ENCODE measurements at places on chromosomes 12 and 14.

GRCh38 chr14:57823015-57823660 is 42.8 kb downstream of the SLC35F4 start:
- no peak for DNase-seq

DNA sequence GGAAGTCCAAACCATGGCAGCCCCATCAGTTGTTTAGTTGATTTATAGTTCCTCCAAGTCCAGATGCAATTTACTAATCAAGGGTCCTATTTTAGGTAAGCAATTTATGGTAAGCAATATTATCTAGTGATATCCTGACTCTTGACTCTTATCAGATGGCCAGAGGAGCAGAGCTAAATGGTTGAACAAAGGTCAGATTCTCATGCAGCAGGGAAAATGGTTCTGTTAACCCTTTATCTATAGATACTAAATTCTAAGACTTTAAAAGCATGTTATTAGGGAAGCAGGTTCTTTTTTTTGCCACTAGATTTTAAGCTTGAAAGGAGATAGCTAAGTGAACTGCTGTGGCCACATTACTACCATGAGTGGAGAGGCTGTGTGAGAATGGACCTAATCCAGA is 427.1 kb upstream of the FBXO33 start:
- DNase-seq: no peak

- DNase-seq: no peak
Observed at GRCh38 chr14:66401449-66402095, 84.6 kb upstream of the CCDC196 start.

- DNase-seq: no peak
Observed at GRCh38 chr12:31773867-31774266, 45.0 kb upstream of the AMN1 start.

- DNase-seq: no peak
Observed at GRCh38 chr12:14367040-14367661, 1.7 kb downstream of the ATF7IP start.

GRCh38 chr12:90337018-90337417 is 618.0 kb downstream of the CCER1 start:
- no peak for DNase-seq

DNA sequence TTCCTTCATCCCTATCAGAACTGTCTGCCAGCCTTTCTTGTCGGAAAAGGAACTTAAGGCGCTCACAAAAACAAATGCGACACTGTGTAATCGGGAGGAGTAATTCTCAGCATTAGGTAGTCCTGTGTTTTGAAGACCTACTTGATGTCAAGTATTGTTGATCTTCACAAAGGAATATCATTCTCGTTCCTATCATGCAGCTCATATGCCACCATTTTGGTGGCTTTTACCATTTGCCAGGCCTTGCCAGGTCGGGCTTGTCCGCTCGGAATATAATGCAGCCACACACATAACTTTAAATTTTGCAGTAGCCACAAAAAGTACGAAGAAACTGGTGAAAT is 903 bp upstream of the PPP4R3A start:
- no peak for DNase-seq

GRCh38 chr12:89782807-89783206 is 74.2 kb upstream of the ATP2B1 start:
- no peak for DNase-seq

DNA sequence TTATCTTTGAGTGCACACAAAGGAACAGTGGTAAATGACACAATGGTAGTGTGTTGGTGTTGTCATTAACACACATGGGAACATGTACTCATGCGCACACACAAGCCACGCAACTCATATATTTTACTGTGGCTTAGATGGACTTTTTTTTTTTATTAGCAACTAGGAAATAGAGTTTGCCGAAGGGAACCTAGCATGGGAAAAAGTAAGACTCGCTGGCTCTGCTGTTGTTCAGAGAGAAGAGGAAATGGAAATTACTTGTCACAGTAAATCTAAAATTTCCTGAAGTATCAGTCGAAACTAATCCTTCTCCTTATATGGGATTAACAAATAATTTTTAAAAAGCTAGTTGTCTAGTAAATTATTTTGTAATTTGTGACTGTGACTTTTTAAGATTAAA is 33.7 kb upstream of the IL22 start:
- DNase-seq: no peak

GRCh38 chr14:101232340-101233020 is 328.8 kb upstream of the DIO3 start:
- no peak for DNase-seq

- no peak for DNase-seq
Observed at GRCh38 chr14:81464253-81465002, 64.3 kb upstream of the STON2 start.

- DNase-seq: no peak
Observed at GRCh38 chr12:22609501-22609900, 15.5 kb upstream of the ETNK1 start.

DNA sequence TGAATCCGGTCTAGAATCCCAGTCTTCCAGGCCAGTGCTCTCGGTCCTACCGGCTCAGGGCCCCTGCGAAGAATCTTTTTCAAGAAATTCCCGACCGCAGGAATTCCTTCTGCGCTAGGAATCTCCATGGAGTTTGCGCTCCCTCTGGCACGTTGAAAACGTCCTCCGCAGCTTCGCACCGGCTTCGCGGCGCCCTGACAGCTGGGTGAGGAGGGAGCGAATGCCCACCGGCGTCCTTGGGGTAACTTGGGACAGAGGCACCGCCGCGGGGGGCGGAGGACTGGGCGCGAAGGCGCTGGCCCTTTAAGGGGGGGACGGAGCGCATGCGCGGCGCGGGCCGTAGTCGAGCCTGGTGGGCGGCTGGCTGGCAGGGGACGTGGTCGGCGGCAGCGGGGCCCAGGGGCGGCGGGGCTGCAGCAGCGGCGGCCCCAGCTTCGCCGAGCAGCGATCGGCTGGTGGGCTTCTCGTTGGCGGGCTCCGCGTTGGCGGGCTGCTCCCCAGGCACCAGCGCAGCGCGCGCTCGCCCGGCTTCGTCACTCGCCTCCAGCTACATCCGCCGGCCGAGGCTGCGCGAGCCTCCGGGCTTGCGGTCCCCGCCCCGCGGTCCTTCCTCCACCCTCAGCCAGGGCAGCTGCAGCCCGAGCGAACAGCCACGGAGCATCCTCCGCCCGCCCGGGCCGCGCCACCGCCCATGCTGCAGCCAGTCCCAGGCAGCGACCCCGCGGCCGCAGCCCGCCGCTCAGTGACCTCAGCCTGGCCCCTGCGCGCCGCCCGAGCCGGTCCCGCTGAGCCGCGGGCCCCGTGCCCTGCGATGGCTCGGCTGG is at the start of gene VASH1:
Gene VASH1, plus strand, starts transcription at position 333 of the 824 bp plus-strand sequence. CDS start 1,354 bp downstream, outside the sequence.
- peak; percentile 55 for DNase-seq

DNA sequence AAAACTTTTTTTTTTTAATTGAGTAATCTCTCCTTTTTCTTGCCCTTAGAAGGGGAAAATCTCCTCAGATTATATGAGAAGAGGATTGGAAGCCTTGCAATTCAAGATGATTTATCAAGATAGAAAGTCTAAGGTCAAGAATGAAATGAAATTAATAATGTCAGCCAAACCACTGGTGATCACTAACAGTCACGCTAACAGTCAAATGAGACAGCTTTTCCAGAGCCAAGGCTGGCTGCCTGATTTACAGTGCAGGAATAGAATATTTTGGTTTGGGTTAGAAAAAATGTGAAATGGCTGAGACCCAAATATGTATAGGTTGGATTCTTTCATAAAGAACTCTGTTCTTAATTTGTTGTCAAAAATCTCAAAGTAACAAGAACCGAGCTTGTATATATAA is 204.3 kb downstream of the PPM1H start:
- DNase-seq: no peak

GRCh38 chr14:96515731-96516130 is 13.5 kb downstream of the PAPOLA start:
- no peak for DNase-seq

DNA sequence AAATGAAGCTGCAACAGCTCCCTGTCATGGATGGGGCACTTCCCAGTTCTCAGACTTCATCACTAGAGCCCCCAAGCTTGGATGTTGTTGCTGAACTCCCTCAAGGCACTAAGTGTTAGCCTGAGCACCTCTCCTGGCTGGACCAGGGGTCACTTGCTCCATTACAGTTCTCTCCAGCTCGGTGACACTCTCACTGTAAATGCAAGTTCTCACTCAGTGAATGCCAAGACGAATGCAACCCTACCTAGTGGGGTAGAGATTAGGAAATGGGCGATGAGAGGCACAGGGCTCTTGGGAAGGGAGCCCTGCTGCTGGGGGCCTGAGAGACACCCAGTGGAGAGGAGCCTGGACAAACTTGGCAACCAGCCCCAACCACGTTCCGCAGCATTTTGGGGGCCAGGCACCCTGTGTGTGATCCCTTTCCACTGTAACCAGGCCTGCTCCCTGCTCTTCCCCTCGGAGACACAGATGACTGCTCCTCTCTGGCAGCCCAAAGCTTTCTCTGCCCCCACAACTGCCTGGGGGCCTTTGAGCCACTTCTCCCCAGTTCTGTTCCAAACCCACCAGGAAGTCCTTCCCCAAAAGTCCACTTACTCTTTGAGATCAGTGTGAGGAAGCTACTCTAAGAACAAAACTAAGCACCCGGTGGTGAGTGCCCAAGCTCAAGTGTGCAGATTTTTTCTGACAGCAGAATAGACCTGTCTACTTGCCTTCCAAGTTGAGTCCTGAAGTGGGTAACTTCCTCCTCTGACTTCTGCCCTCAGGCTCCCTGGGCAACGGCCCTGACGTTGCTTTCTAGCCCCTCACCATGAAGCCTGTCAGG is 8.0 kb upstream of the SELPLG start:
- DNase-seq: no peak

DNA sequence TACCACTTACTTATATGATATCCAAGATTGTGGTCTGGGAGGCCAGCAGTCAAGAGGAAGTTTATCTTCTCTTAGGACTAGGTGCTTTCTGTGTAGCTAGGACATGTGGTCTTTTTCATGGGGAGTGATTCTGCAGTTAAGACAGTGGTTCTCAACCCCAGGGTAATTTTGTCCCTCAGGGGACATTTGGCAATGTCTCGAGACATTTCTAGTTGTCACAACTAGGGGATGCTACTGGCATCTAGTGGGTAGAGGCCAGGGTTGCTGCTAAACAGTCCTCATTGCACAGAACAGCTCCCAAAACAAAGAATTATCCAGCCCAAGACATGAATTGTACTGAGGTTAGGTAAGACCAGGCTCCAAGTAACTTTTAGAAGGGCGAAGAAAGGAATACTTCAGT is 20.0 kb downstream of the AMDHD1 start:
- no peak for DNase-seq

DNA sequence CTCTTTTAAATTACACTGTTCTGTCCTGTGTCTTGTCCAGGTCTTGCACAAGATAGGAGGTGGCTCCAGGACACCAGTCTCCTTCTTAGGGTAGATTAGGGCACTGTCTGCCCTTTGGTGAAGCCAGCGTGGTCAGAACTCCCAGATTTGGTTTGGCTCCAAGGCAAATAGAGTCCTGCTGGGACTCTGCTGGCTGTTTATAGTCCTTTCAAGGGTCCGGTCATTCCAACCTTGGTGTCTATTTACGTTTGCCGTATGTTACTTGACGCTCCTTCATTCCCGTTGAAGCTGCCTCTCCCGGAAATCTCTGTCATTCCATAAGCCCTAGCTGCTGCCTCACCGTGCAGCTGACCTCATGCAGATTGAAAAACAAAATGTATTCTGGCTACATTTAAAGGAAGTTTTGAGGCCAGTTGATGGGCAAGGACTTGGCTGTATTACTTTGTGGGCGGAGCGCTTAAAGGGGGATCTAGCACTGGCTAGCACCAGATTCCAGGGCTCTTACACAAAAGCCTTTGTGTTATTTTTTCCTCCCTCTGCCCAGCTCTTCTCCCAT is 180.6 kb downstream of the AKAP6 start:
- DNase-seq: no peak

GRCh38 chr14:24052656-24053547 is 1.1 kb downstream of the CARMIL3 start:
- peak; percentile 60 for DNase-seq

DNA sequence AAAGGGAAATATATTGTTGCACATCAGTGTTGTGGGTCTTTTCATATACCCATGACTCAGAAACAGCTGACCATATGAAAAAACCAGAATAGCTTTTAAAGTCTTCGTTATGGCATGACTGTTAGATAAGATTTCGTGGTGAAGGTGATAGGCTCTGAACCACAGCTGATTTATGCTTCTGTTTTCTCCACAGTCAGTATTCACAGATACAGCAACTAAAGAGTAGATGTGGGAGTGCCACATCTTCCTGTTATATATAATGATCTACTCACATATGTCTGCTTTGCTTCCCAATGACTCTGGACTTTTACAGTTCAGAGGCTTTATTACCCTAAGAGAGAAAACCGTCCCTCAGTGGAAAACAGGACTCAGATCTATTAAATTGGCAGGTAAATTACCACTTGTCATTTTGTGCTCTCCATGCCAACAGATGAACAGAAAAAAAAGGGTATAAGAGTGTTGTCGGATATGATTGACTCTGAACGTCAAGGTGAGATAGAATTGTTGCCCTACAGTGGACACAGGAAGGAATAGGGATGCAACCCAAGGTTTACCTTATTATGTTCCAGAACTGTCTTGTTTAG is 1037.1 kb downstream of the GALC start:
- DNase-seq: no peak

DNA sequence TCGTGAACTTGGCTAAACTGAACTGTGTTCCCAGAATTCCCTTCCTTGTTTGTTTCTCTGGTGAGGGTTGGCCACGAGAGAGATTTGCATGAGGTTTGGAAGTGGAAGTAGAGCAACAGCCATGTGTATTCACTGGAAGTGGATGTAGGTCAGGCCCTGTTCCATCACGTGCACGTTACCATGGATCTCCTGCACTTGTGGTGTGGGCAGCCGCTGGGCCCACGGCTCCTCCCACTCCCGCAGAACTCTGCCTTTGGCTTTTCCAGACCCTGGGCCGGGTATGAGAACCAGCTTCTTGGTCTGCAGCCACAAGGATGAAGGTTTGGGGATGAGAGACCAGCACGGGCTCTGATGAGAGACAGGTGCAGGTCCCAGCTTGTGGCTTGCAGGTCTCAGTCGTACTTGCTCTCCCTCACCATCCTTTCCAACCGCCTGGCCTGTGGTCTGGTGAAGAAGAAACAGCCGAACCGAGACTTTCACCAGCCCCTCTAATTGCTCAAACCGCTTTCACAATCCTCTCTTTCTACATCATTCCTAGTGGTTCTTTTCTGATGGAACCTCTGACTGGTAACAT is 94.9 kb downstream of the DUSP16 start:
- DNase-seq: no peak

DNA sequence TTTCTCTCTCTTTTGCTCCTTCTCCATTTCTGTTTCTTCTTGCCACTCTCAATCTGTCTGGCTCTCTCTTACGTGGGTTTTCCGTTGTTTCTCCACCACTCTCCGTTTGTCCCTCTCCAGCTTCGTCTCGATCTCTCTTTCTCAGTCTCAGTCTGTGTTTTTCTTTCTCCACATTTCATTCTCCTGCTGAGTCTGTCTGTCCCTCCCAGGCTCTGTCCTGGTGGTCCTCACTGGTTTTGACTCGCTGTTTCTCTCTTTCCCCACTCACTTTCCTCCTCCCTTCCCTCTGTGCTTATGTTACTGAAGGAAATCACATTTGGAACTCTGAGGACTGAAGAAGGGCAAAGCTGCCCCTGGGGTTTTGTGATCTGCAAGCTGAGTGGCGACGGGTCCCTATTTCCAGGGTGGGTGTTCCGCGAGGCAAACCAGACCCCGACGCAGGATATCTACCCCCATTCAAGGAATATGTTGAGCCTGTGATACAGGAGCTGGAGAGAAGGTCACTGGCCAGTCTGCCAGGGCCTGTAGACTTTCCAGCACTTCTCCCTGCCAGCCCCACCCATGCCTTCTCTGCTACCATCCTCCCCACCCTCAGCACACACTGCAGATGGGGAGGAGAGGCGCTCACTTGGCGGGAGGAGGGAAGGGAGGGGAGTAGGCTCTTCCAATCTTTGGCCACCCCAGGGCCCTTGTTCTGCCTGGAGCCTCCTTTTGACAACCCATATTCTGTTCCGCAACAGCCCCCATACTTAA is 102.7 kb upstream of the MAP1LC3B2 start:
- DNase-seq: no peak

Data from stimulated activated CD8-positive, alpha-beta memory T cell treated with anti-CD3 and anti-CD28 coated beads, Interleukin-15, amount 100 ng/mL, for 48 hours (primary cell).